Fibroblast of the conjunctiva (primary cell): ENCODE measurements at places on chromosomes 6 and 20.

GRCh38 chr6:12298995-12299394 is 8.8 kb downstream of the EDN1 start:
- DNase-seq: no peak

GRCh38 chr6:108730635-108731515 is 117.3 kb upstream of the ARMC2 start:
- no peak for DNase-seq

DNA sequence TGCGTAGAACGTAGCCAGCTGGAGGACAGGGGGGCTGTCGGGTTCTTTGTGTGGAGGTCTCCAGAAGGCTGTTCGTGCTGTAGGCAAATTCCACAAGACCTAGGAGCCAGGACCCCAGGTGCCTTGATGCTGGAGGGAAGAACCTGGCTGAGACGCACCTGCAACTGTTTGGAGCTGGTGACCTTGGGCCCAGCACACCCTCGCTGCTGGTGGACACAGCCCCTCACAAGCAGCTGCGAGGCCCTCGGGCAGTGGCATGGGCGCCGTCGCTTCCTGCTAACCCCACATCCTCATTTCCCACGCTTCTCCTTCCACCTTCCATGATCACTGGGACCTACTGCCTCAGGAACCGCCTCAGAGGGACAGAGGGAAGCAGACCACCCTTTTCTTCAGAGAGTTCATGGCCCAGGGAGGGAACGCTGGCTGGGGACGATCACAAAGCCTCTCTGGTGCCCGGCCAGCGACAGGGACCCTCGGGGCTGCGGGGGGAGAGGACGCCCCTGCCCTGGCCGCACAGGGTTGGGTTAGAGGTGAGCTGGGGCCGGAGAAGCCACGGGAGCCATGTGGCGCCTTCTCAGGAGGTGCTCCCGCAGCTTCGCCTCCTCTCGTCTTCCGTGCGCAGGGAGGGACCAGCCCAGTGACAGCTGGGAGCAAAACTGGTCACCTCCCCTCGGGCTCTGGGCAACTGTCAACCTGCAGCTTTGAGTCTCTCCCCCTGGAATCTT is 18.4 kb downstream of the DLL1 start:
- DNase-seq: no peak

DNA sequence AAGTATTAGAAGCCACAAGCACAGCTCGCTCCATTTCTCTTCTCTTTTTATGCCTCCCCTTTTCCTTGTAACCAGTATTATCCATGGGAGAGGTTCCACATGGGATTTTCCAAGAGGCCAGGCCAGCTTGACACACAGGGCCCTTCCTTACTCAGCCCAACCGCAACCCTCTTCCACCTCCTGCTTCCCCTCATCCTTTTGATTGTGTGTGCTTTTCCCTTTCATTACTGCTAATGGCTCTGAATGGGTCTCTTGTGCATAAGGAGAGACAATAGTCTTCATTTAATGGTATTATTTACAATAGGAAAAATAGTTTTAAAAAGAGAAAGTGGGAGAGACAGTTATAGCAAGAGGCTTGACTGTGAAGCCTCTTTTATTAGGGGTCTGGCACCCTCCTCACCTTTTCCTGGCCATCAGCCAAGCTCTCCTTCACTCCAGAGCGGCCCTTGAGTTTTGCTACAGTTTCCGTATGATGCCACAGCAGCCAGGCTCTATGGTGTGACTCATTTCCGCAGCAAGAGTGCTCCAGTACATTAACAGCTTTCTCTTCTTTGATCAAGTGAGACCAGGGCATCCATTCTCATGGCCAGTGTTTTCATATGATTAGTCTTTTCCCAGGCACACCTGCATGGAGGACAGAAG is 579.5 kb downstream of the TFAP2B start:
- DNase-seq: no peak

DNA sequence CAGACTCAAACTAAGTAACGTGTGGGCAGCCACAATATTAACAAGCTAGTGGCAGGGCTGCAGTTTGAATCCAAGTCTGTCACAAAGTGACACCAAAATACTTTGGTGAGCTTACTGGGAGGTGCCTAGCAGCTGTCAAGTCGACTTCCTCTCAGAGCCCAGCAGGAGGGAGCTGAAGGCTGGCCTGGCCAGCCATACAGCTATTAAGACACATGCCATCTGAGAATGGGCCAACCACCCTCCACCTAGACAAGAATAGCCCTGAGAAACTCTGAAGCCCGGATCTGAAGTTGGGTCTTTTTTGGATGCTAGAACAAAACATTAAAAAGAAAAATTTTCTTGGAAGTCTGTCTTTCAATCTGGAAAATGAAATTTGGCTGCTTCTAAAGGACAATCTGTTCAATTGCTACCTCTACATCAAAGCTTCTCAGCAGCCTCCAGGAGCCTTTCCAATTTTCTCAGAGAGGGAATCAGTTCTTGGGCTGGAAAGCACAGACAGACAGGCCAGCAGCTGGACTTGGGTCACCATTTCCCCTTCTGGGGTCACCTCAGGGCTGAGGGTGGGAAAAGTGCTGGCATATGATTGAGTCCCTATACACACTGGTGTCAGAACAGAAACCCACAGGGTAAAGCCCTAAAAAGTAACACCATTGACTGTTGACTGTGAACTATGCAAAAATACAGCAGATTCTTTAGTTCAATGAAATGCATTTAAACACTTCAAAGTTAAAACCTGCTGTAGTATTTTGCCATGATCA is 42.9 kb downstream of the UQCC1 start:
- DNase-seq: no peak

- no peak for DNase-seq
Measured at GRCh38 chr6:140636908-140637402, 1262.5 kb upstream of the CITED2 start.

- DNase-seq: no peak
Measured at GRCh38 chr20:46456255-46457028, 50.0 kb upstream of the ELMO2 start.

GRCh38 chr20:45052698-45053429 is 48.1 kb downstream of the KCNS1 start:
- DNase-seq: no peak
